Immature natural killer cell (primary cell): ENCODE measurements at places on chromosomes 11 and 22. TPM values are rescaled to one million over a fixed set of nuclear protein-coding genes. Genes with fewer than 3 reads are reported as not detected.

The EXPH5 gene
- 1.0 TPM for polyA plus RNA-seq

The GAB2 gene
- 1.0 TPM for polyA plus RNA-seq

The RBM14 gene
- polyA plus RNA-seq = 96.6 TPM

The ADAMTS15 gene
- polyA plus RNA-seq = not detected

The CCDC89 gene
- not detected for polyA plus RNA-seq

- DNase-seq = no peak
These were observed 59.4 kb upstream of the CLTCL1 start for GRCh38 chr22:19350947-19351346.

- DNase-seq = no peak
These were observed 117.3 kb downstream of the RASSF10 start for GRCh38 chr11:13126430-13126829.

GRCh38 chr22:18968011-18968749, 32.1 kb upstream of the PRODH start:
- DNase-seq = no peak

DNA sequence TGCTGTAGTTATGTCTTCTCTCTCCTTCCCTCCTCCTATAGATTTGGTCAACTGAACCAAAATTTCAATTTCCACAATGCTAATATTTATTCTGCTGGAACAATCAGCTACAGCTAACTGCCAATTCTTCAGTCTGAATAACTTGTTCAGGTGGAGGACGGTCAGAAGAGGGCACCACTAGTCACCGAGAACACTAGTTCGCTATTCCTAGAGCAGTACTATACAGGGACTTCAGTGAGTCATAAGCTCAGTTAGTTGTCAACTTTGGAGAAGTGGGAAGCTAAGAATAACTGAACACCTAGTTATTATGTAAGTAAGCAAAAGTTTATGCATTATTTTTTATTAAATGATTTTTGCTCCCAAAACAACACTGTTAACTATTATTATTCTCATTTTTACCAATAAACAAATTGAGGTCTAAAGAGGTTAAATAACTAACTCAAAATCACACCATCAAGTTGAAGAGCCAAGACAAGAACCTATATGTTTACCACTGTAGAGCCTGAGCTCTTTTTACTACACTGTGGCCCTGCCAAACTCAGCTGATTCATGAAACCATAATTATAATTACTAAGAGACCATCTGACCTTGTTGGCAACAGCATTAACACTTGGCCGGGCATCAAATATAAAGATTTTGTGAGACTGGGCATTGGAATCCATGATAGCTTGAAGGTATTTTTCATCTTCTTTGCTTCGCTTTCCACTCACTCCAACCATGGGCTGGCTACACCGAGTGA, 59.0 kb downstream of the CEP57 start:
- no peak for DNase-seq

GRCh38 chr11:82118946-82119345, 614.7 kb downstream of the FAM181B start:
- DNase-seq = no peak

DNA sequence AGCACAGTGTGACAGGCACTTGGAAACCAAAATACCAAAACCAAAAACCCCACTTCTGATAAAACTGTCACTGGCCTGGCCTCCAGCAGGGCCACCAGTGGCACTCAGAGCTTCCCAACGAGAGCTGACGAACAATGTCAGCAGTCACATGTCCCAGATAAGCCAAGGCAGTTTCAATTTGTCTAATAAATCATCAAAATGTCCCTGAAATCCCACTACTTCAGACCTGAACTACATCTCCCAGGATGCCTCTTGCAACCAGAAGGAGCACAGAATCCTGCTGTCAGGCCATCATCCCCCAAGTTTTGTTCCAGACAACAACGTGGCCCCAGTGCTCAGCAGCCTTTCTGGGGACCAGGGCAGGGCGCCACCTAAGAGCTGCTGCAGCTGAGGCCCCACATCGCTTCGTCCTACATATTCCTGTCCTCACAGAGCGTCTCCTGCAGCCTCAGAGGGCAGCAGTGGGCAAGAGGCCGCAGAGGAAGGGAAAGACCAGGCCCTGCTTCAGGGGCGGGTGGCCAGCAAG, 25.1 kb downstream of the LRFN4 start:
- no peak for DNase-seq

- peak; percentile 76 for DNase-seq
These were observed 869 bp upstream of the EIF4ENIF1 start for GRCh38 chr22:31490496-31490925.

DNA sequence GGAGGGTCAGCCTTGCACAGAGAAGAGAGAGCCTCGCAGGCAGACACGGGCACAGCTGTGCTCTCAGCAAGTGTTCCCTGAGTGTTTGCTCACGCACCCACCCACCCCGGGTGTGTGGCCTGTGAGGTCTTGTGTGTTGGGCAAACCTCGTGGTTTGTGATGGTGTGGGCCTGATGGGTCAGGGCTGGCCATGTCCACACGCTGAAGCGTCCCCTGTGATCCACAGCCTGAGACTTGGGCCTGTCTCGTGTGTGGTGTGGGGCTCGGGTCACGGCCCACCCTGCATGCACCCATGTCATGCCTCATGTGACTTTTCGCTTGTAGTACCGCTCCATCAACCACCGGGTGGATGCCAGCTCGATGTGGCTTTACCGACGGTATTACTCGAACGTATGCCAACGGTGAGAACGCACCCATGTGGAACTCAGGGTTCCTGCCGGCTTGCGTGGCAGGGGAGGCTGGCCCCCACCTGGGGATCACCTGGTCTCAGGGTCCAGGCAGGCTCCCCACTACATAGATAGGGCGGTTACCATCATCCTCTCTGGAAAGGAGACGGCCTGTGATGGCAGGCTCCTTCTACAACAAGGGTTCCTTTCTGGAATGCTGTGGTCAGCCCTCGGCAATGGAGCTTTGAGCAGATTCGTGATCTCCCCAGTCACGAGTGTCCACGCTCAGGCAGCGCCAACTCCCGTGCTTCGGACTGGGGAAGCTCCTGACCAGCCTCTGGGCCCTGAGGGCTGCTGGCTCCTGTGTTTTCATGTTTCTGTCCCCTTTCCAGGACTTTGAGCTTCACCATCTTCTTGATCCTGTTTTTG, 5.9 kb downstream of the TPCN2 start:
- no peak for DNase-seq

GRCh38 chr22:35399114-35399677, 744 bp upstream of the MCM5 start:
- DNase-seq = no peak
